ENCODE measurements at places on chromosomes 2 and 18. TPM values are rescaled to one million over a fixed set of nuclear protein-coding genes. Genes with fewer than 3 reads are reported as not detected.

Gene GLI2
- 2.2 TPM for total RNA-seq

Gene LOXL3
- total RNA-seq: 4.8 TPM

Gene TEKT4
- 0.16 TPM for total RNA-seq

Gene CTLA4
- 0.19 TPM for total RNA-seq

Gene MMADHC
- 110 TPM for total RNA-seq

Gene LRPPRC
- 83.9 TPM for total RNA-seq

Gene SLC30A3
- 10.1 TPM for total RNA-seq

Gene ALPP
- not detected for total RNA-seq

Gene ANKRD30BL
- total RNA-seq: not detected

Gene DOK6
- 6.3 TPM for total RNA-seq

Gene LRP2
- total RNA-seq: 0.14 TPM

Gene HDHD2
- total RNA-seq: 34.2 TPM

Gene ESPNL
- total RNA-seq: not detected

Gene CRYBA2
- total RNA-seq: not detected

Gene DDX1
- 142 TPM for total RNA-seq

Gene SMAD2
- 80.2 TPM for total RNA-seq

Gene CENPA
- 0.65 TPM for total RNA-seq

Gene TMEM37
- 4.5 TPM for total RNA-seq
